Uterine smooth muscle cell (primary cell): ENCODE measurements at places on chromosomes 2 and 18. TPM values are rescaled to one million over a fixed set of nuclear protein-coding genes. Genes with fewer than 3 reads are reported as not detected.

The IL1F10 gene
- not detected in 2 replicates for total RNA-seq

The GALNT5 gene
- total RNA-seq, result 1.8 and 7.2 TPM in 2 replicates

The RTP5 gene
- total RNA-seq, result not detected in 2 replicates

The TCF23 gene
- not detected in 2 replicates for total RNA-seq

The SERPINB3 gene
- not detected in 2 replicates for total RNA-seq

The SATB2 gene
- 4.9 and 6.6 TPM in 2 replicates for total RNA-seq

The INHBB gene
- total RNA-seq, result not detected in 2 replicates
